ENCODE measurements at places on chromosomes 3 and 15. TPM values are rescaled to one million over a fixed set of nuclear protein-coding genes. Genes with fewer than 3 reads are reported as not detected.

DNA sequence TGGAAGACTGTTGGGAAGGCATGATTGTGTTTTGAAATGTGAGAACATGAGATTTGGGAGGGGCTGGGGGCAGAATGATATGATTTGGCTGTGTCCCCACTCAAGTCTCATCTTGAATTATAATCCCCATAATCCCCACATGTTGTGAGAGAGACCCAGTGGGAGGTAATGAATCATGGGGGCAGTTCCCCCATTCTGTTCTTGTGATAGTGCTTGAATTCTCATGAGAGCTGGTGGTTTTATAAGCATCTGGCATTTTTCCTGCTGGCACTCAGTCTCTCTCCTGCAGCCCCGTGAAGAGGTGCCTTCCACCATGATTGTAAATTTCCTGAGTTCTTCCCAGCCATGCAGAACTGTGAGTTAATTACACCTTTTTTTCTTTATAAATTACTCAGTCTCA lies 430.5 kb downstream of the OTOL1 start:
- no peak overlapping the region for H3K27ac ChIP-seq
- no peak overlapping the region for H3K4me3 ChIP-seq
- H3K27me3 ChIP-seq: no peaks in the 10 kb centered on the region
- no peak for DNase-seq
- no peaks in the 10 kb centered on the region for H3K36me3 ChIP-seq

- peak overlapping the region; percentile 91 for H3K27ac ChIP-seq
- H3K4me3 ChIP-seq: peak overlapping the region; percentile 93
- H3K36me3 ChIP-seq: peaks cover 7% of the 10 kb centered on the region
- peaks cover 63% of the 10 kb centered on the region for H3K4me1 ChIP-seq
Observed at GRCh38 chr3:38136393-38136776, 542 bp downstream of the ACAA1 start.

GRCh38 chr15:68177742-68178141 lies 27.4 kb downstream of the CALML4 start:
- H3K27me3 ChIP-seq: no peaks in the 10 kb centered on the region
- H3K4me1 ChIP-seq: no peaks in the 10 kb centered on the region
- no peak overlapping the region for H3K4me3 ChIP-seq
- H3K36me3 ChIP-seq: peaks cover 14% of the 10 kb centered on the region
- no peak for DNase-seq

GRCh38 chr3:125651244-125651643 lies 55.9 kb upstream of the OSBPL11 start:
- H3K27ac ChIP-seq: no peak overlapping the region
- DNase-seq: no peak
- H3K4me1 ChIP-seq: no peaks in the 10 kb centered on the region
- H3K36me3 ChIP-seq: no peaks in the 10 kb centered on the region
- H3K27me3 ChIP-seq: no peaks in the 10 kb centered on the region
- no peak overlapping the region for H3K4me3 ChIP-seq

DNA sequence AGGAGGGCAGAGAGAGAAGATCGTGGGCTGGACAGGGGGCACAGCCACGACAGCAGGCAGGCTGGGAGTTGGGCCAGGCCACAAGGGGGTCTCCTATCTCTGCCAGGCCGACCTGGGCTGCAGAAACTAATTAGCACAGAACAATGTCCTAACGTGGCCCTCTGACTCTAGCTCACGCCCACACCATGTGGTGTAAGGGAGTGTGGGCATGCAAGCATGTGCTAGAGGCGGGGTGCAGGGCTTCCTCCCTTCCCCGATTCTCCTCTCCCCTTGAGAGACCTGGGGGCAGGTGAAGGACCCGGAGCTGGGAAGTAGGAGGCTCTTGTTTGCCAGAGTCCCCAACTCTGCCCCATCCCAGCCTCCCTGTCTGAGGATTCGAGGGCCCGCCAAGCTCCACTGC lies 65.5 kb downstream of the LINGO1 start:
- no peaks in the 10 kb centered on the region for H3K27me3 ChIP-seq
- DNase-seq: no peak
- H3K27ac ChIP-seq: no peak overlapping the region
- no peak overlapping the region for H3K4me3 ChIP-seq

BBS4 gene
- 27.2 TPM for total RNA-seq

ZNF502 gene
- total RNA-seq: 1.00 TPM

DNA sequence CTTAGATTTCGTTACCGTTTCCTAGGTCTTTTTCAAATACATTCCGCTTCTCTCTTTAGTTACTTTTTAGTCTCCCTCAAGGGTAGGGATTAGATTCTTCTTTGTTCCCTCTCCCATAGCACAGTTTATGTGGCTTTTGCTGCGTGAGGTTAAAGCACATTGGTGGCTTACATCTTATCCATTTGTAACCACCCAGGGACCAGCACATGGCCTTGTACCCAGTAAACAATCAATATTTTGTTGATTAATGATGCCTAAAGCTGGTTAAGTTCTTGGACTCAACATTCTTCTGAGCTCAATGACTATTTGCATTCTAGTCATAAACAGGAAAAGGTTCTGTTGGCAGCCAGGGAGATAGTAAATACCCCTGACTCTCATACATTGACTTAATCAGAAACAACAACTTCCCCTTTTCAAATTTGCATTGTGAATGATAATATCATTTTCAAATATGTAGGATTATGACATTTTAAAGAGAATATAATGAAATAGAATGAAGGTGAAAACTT lies 60.2 kb downstream of the CACNA1D start:
- peaks cover 25% of the 10 kb centered on the region for H3K27me3 ChIP-seq
- DNase-seq: no peak
- H3K4me3 ChIP-seq: peak overlapping the region; percentile 54
- H3K36me3 ChIP-seq: peaks cover 2% of the 10 kb centered on the region
- H3K4me1 ChIP-seq: peaks cover 44% of the 10 kb centered on the region

DNA sequence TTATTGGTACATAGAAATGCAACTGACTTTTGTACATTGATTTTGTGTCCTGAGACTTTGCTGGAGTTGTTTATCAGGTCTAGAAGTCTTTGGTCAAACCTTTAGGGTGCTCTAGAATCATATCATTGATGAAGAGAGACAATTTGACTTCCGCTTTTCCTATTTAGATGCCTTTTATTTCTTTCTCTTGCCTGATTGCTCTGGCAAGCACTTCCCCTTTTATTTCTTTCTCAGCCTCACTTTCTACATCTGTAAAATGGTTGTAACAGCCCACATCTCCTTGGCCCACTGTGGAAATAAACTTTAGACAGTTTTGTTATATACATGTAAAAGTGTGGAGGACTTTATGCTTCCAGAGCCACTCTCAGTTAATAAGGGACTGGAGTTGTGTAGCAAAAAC lies 14.0 kb downstream of the PLA1A start:
- H3K4me3 ChIP-seq: no peak overlapping the region
- no peaks in the 10 kb centered on the region for H3K4me1 ChIP-seq
- no peak overlapping the region for H3K27ac ChIP-seq
- no peak for DNase-seq

- H3K4me1 ChIP-seq: no peaks in the 10 kb centered on the region
- peak; percentile 59 for DNase-seq
- peaks cover 36% of the 10 kb centered on the region for H3K27me3 ChIP-seq
- H3K4me3 ChIP-seq: peak overlapping the region; percentile 54
- H3K36me3 ChIP-seq: no peaks in the 10 kb centered on the region
- H3K27ac ChIP-seq: no peak overlapping the region
Observed at GRCh38 chr15:98292442-98293240, 332.1 kb downstream of the ARRDC4 start.

SLITRK3 gene
- not detected for total RNA-seq

DNA sequence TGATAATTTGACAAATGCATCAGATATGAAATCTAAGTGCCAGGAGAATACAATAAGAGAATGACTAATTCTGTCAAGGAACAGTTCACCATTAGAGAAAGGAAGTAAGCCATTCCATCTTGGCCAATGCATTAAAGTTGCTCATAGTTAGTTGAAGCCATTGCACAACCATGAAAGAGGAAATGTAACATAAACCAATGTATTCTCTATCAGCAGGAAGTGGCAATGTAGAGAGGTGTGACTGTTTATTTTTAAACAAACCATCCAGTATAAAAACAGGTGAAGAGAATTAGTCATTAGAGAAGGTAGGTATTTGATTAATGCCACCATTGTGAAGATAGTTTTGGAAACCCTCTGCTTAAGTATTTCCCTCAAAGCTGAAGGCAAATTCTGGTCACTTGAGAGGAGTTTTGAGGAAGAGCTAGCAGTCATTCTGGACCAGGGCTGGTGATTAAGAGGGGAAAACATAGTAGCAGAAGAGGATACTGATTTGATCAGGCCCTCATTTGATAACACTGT lies 10.7 kb upstream of the ANXA2 start:
- no peak for DNase-seq

DNA sequence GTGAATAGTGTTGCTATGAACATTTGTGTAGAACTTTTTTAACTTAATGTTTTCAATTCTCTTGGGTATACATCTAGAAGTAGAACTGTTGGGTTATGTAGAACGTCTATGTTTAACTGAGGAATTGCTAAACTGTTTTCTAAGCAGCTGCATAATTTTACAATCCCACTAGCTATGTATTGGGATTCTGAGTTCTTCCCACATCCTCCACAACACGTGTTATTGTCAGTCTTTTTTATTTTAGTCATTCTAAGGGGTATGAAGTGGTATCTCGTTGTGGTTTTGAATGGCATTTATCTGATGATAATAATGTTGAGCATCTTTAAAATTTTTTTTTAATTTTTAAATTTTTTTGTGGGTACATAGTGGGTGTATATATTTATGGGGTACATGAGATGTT lies 55.0 kb upstream of the NPHP3 start:
- no peak overlapping the region for H3K27ac ChIP-seq
- H3K36me3 ChIP-seq: no peaks in the 10 kb centered on the region
- no peak for DNase-seq
- H3K4me1 ChIP-seq: no peaks in the 10 kb centered on the region

- H3K27ac ChIP-seq: no peak overlapping the region
- no peaks in the 10 kb centered on the region for H3K4me1 ChIP-seq
- no peak overlapping the region for H3K4me3 ChIP-seq
- no peaks in the 10 kb centered on the region for H3K27me3 ChIP-seq
- H3K36me3 ChIP-seq: no peaks in the 10 kb centered on the region
- no peak for DNase-seq
Observed at GRCh38 chr3:74636981-74637380, 22.5 kb upstream of the CNTN3 start.

GRCh38 chr3:123365450-123366143 lies 83.3 kb downstream of the ADCY5 start:
- H3K4me1 ChIP-seq: no peaks in the 10 kb centered on the region
- DNase-seq: no peak
- peaks cover 14% of the 10 kb centered on the region for H3K27me3 ChIP-seq
- H3K27ac ChIP-seq: no peak overlapping the region
- peaks cover 1% of the 10 kb centered on the region for H3K36me3 ChIP-seq
- H3K4me3 ChIP-seq: no peak overlapping the region

GRCh38 chr15:32825219-32825618 lies 107.4 kb downstream of the GREM1 start:
- no peaks in the 10 kb centered on the region for H3K27me3 ChIP-seq
- no peaks in the 10 kb centered on the region for H3K4me1 ChIP-seq
- DNase-seq: no peak
- no peaks in the 10 kb centered on the region for H3K36me3 ChIP-seq
- no peak overlapping the region for H3K27ac ChIP-seq
- H3K4me3 ChIP-seq: no peak overlapping the region

AP3B2 gene
- 7.5 TPM for total RNA-seq

- no peak overlapping the region for H3K4me3 ChIP-seq
- no peaks in the 10 kb centered on the region for H3K4me1 ChIP-seq
- DNase-seq: peak; percentile 69
- H3K27me3 ChIP-seq: no peaks in the 10 kb centered on the region
Observed at GRCh38 chr15:72722071-72722696, 36.2 kb downstream of the BBS4 start.

SERPINI2 gene
- not detected for total RNA-seq

NOX5 gene
- total RNA-seq: not detected

SH2D7 gene
- not detected for total RNA-seq

GRCh38 chr15:69668039-69668705 lies 215.6 kb downstream of the RPLP1 start:
- no peak overlapping the region for H3K27ac ChIP-seq
- no peaks in the 10 kb centered on the region for H3K36me3 ChIP-seq
- no peaks in the 10 kb centered on the region for H3K27me3 ChIP-seq
- H3K4me1 ChIP-seq: peaks cover 37% of the 10 kb centered on the region
- DNase-seq: no peak

- H3K4me3 ChIP-seq: no peak overlapping the region
- no peaks in the 10 kb centered on the region for H3K4me1 ChIP-seq
- H3K36me3 ChIP-seq: no peaks in the 10 kb centered on the region
- DNase-seq: no peak
Observed at GRCh38 chr3:116563351-116563750, 118.1 kb upstream of the LSAMP start.

GABPB1 gene
- total RNA-seq: 56.4 TPM

DNA sequence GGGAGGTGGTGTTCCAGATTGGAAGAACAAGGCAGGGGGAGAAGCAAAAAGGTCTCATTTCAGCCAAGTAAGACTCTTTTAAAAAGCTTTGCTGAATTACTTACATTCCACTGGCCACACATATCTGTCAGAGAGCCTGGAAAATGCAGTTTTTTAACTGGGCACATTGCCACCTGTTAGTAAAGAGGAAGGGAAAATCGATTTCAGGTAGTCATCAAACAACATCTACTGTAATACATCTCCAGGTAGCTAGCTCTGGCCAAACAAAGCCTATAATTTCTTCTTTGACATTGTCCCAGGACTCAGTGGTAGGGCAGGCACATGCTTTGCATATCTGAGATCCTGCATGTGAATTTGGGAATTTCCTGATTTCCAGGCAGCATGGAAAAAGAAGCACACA lies 480.7 kb upstream of the SUCLG2 start:
- peaks cover 2% of the 10 kb centered on the region for H3K36me3 ChIP-seq
- H3K27me3 ChIP-seq: no peaks in the 10 kb centered on the region
- DNase-seq: no peak
- peak overlapping the region; percentile 7 for H3K27ac ChIP-seq
- H3K4me3 ChIP-seq: no peak overlapping the region

CIB2 gene
- 3.2 TPM for total RNA-seq

GRCh38 chr3:62373215-62373614 lies at the start of gene FEZF2:
TSS of gene FEZF2 (minus strand) at chr3:62373550. CDS start at chr3:62372868, 682 bp downstream.
- peaks cover 9% of the 10 kb centered on the region for H3K4me1 ChIP-seq
- DNase-seq: no peak
- H3K36me3 ChIP-seq: peaks cover 2% of the 10 kb centered on the region
- peak within 1 kb of the TSS; percentile 15 for H3K27ac ChIP-seq
- H3K27me3 ChIP-seq: peaks cover 76% of the 10 kb centered on the region
- H3K4me3 ChIP-seq: peak within 1 kb of the TSS; percentile 25

DNA sequence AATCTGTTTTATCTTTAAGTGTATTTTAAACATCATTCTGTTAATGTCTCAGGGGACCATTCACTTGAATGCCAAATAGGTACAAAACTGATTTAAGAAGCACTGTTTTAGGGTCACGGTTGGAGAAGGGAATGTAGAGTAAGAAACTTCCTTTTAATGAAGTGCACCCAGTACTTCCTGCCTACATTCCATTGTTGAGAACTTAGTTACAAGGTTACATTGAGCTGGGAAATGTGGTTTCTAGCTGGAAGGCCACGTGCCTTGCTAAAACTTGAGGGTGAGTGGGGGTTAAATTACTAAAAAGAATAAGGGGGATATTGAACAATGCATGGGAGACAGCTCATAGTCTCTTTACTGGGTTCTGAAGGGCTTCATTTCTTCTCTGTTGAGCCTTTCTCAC lies 78.3 kb upstream of the TBC1D5 start:
- H3K4me3 ChIP-seq: no peak overlapping the region
- no peak overlapping the region for H3K27ac ChIP-seq
- peaks cover 5% of the 10 kb centered on the region for H3K27me3 ChIP-seq
- H3K4me1 ChIP-seq: no peaks in the 10 kb centered on the region
- no peak for DNase-seq

GOLGA8J gene
- not detected for total RNA-seq

SHC4 gene
- 1.2 TPM for total RNA-seq

Data from activated T-cell treated with anti-CD3 and anti-CD28 coated beads, Interleukin-2, amount 50 U/mL, for 72 hours (primary cell).